ENCODE measurements at places on chromosomes 16 and 17.

- DNase-seq, result no peak
Measured at GRCh38 chr17:7417056-7417655, 3.0 kb upstream of the SPEM1 start.

DNA sequence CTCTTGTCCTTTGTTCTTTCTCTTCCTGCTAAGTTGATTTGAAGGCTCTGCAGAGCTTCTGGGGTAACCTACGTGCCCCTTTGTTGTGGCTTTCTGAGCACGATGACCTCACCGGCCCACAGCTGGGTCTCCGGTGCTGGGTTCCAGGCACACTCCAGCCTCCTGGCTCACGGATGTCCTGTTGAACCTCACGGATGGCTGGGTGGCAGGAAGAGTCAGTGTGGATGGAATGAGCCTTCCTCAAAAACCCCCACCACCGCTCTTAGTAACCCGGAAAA lies 116.0 kb downstream of the SOCS1 start:
- peak; percentile 35 for DNase-seq

DNA sequence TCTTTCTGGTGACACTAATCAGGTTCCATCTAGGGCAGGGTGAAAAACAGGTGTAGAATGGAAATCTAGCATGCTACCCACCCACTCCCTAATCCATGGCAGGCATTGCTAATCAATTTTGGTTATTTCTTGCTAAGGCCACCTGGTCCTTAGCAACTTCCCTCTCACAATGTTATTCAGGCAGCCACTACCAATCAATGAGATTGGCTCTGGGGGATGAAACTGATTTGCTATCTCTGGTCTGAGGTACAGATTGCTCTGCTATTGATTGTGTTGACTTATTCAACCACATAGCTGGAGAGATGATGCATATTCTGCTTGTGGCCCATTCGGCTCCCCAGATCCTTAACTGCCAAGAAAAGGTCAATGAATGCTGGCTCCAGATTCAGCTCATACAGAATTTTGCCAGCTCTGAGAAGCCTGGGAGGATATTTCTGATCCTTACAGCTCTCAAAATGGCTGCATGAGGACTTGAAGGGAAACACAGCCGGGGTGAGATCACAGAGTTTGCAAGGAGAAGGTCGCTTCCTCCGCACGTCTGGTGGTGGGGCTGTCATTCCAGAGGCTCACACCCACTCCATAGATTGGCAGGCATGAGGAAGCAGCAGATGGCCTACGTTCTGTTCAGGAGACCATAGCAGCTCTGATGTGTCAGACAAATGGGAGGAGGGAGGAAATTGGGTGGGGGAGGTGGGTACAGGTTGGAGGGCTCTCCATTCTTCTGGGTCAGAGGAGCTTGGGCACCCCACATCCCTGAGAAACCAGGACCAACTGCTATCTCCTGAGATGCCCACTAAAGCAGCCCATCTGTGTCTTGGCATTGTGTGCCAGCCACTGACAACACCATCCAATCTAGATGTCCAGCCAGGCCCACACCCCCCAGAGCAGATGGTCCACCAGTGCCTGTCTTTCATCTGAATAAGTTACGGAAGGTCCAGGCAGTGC lies 22.3 kb downstream of the SEZ6 start:
- no peak for DNase-seq

DNA sequence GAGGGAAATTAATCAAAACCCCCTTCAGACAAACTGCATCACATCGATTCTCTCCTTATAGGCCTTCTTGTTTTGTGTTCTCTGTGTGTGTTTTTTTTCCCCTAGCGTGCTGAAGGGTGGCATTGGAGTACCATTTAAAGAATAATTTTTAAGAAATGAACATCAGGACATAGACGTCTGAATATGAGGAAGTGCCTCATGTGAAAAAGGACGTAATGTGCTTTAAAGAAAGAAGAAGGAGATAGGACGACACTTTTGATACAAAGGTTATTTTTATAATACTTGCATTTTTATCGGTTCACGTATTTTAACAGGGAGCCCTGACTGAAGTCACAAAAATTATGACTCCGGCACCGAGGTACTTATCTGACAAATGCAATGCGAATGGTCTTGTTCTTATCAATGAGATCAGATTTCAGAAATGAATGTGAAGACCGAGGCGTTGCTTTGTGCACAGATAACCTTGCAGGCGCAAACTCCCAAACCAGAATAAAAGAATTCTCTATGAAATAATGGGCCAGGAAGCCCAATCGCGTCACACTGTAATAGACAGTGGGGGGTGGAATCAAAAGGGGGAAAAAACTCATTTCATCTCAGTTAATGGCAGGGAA lies 606.3 kb downstream of the MAF start:
- DNase-seq, result no peak

GRCh38 chr17:81390029-81390872 lies 5.0 kb upstream of the BAHCC1 start:
- no peak for DNase-seq

DNA sequence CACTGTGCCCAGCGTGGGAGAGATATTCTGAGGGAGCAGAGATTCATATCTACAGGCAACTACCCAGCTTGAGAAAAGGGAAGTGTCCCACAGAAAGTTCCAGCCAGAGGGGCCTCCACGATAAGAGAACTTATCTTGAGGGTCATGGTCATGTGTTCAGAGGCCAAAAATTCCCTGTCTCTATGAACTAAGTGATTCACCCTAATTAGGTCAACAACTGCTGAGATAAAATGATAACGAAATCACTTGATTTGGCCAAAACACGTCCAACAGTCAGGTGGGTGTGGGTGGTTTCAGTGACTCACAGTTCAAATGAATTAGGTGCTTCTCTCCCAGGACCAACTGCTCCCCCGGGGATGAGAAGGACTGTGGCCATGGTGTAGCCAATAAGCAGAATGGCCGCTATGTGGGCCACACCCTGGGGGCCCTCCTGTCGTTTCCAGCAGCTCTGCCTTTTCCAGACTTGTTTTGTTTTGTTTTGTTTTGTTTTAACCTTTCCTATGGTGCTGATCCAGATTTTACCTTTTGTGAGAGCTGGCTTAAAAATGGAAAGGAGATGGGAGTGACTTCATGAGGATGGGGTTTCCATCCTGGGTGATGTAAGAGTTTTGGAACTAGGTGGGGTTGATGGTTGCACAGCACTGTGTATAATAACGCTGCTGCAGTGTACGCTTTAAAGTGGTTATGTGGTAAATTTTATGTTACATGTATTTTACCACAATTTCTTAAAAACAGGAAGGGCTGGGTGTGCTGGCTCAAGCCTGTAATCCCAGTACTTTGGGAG lies 8.7 kb downstream of the DNAI2 start:
- DNase-seq, result peak; percentile 44

- peak; percentile 60 for DNase-seq
Measured at GRCh38 chr17:8939496-8940334, 25.8 kb downstream of the PIK3R5 start.

GRCh38 chr17:72884066-72884465 lies 208.4 kb downstream of the SLC39A11 start:
- no peak for DNase-seq

GRCh38 chr17:51770027-51770759 lies 388.3 kb downstream of the CA10 start:
- DNase-seq, result no peak

DNA sequence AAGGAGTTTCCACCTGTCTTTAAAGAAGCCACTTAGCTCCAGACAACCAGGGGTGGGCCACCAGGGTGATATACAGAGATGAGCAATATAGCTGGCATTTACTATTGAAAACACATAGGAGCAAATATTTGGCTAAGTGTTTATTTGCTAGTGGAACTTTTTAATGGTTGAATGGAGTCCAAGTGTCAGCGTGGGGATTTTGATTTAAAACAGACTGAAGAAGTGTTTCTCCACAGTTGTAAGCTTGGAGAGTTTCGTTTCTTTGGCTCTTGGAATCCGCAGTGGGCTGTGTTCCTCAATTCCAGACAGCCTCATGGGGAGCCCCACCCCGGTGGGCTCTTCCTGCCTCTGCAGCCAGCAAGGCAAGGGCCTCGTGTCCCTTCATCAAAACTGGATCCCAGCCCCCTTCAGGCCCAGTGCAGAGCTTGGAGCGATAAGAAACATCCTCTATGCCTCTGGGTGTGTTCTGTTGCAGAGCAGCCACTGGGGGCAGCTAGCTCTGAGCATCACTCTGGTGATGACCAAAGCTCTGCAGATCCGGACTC lies 36.1 kb downstream of the NOG start:
- DNase-seq, result peak; percentile 2

GRCh38 chr17:4616476-4616875 lies 25.0 kb downstream of the ALOX15 start:
- DNase-seq, result no peak

DNA sequence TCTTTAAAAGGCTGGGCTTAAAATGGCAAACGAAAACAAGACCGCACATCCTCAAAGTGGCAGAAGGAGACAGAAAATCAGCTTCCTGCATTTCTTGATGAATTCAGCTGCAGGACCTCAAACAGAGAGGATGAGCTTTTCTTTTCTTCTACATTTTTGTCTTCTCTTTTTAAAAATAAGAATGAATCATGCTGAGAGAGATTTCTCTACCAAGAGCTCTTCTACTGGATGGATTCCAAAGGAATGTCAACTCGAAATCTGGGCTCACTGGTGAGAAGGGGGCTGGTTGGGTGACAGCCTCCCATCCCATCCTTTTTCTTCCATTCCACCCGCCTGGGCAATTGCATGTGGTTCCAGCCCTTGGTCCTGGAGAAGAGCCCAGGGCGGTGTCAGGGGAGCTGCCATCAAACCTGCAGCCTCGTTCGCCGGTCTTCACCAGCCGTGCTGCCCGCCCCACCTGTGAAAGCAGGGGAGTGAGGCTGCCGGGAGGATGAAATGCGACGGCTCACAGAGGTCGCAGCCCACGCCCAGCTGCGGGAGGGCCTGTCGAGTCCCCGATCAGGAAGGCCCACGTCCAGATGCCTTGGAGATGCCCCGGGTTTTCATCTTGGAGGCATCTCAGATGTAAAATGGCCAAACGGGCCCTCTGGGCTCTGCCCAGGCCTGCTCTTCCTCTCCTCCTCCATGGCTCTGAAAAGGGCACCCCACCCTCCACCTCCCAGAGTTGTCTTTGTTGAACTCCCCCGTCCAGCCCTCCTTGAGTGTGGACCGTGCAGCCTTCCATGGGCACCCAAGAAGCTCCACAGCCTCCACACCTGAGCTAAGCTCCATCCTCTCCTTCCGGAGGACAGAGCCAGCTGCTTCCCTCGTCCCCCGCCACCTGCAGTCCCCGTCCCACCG lies 121.9 kb downstream of the FOXL1 start:
- no peak for DNase-seq

GRCh38 chr17:41538565-41538991 lies 10.5 kb upstream of the KRT19 start:
- no peak for DNase-seq
